ENCODE measurements at places on chromosomes 6 and 20.

- no peak for DNase-seq
Observed at GRCh38 chr20:3890398-3890751, 1.2 kb downstream of the PANK2 start.

DNA sequence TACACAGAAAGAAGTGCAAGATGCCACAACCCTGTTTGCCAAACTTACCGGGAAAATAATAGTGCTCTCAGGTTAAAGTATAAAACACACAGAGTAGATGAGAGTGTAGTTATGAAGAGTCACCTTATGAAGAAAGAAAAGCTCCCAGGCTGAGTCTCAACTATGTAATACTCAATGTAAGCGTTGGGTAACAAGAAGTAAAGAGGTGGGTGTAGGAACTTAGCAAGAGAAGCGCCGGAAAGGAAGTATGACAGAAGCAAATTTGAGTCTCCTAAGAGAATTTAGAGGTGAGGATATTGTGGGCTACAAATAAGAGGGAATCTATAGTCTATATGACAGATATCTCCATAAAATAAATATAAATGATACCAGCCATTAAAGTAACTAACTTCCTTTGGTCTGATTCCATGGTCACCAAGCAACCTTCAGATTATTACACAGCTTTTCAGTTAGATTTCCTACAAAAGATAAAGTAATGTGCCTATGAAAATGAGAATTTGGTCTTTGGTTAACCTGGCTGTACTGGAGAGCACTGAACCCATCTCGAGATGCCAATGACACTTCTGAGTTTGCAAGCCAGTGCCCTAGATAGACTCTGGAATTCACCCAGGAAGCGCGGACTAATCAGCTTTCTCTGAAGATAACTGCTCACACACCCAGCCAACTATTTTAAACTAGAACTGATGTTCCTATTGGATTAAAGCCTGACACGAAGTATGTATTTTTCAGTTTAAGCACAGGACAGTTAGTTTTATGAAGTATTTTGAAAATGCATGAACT lies 1.8 kb downstream of the TUBE1 start:
- no peak for DNase-seq

DNA sequence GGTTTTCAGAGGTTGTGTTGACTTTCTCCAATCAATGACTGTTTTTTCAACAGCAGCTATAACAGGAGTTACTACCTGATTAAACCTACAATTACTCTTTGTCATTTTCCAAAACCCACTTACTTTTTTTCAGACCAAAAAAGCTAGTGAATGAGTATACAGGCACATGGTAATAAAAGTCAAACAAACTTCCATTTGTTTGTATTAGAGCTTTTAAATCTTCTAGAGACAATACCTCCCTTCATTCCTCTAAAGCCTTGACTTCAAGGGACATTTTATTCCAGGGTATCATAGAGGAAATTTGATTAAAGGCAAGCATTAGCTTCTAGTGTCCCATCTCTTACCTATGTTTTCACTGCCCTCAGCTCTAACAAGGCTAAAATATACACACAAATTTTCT lies 52.7 kb downstream of the IL22RA2 start:
- DNase-seq: no peak

DNA sequence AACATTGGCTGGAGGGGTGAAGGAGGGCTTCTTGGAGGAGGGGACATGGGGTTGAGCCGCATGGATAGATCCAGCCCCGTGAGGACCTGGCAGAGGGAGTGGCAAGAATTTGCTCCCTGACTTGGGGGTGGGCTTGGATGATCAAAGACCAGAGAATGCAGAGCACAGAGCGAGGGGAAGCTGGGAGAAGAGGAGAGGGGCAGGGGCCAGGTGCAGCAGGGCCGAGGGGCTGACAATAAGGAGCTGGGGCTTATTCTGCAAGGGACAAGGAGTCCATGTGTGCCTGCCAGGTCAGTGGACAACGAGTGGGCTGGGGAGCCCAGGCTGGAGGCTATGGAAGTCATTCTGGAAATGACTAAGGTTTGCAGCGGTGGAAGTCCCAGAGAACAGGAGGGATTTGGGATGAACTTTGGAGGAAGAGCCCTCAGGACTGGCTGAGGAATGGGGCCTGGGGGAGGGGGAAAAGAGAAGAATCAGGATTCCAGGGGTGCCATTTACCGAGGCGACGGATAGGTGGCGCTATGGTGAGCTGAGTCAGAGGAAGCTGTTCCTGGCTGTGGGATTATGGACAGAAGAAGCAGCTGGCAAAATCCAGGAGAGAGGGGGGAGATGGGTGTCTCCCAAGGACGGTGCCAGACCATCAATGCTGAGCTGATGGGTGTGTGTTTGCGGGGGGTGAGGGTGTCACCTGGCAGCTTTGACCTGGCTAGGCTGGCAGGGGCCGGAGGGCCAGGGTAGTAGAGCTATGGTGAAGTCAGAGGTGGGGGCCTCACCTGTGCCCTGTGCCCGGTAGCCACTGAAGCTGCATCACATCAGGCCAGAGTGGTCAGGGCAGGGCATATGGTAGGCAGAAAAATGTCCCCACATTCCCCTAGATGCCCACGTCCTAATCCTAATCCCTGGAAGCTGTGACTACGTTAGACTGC lies 7.8 kb downstream of the KCNG1 start:
- DNase-seq: no peak

DNA sequence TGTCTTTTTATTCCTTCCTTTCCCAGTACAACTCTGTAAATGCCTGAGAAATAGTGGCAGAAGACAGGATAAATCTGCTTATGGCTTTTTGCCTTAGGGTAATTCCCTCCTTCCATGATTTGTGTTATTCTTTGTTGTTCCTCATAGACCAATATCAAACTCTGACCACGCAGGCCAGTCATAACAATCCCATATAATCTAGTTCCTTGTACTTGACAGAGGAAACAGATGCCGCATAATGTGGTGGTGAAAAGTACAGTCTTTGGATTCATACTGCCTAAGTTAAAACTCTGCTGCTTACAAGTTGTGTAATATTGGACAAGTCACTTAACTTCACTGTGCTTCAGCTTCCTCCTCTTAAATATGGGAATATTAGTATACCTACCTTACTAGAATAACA lies 8.2 kb upstream of the BAG2 start:
- no peak for DNase-seq

GRCh38 chr6:73873081-73873480 lies 177.1 kb downstream of the CD109 start:
- DNase-seq: no peak

- DNase-seq: no peak
Observed at GRCh38 chr6:170117111-170117972, 173.5 kb downstream of the DLL1 start.

- no peak for DNase-seq
Observed at GRCh38 chr6:73177221-73177944, 47.9 kb downstream of the KHDC1L start.

- DNase-seq: no peak
Observed at GRCh38 chr6:161594412-161594811, 320.6 kb upstream of the AGPAT4 start.

DNA sequence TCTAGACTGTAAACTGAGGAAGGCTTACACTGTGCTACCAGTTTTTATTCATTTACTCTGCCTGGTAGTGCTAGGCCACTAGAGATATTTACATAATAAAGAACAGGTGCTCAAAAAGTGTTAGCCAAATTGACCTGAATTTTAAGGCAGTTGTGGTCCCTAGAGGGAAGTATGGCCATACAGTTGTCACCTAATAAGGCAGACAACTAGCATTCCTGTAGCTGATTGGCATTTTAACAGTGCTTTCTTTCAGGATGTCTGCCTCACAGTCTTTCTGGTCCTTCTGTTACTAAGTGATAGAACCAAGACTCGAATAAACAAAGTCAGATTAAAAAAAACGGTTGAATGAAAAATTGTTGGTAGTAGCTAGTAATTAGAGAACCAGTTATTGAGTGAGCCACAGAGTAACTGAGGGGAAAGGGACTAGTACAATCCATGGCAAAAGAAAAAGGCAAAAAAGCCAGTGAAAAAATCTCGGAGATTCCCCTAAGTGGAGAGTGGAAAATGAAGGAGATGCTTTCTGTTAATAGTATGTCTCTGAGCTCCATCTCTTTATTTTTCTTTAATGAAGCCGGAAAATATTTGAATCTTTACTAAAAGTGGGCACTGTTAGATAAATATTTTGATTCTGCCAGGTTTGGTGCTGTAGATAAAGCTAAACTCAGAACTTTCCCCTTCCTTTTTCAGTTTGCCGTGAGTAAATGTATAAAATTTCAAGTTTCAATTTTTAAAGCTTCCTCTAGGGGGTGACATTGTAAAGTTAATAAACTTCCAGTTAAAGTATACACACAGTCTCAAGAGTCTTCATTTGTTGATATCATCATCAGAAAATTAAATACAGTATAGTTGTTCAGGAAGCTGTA lies 9.1 kb downstream of the VTA1 start:
- no peak for DNase-seq

All from activated CD4-positive, CD25-positive, alpha-beta regulatory T cell treated with anti-CD3 and anti-CD28 coated beads, Interleukin-2, amount 50 U/mL, for 16 hours (primary cell).